ENCODE measurements at places on chromosomes 16 and 17.

- no peak for DNase-seq
Measured at GRCh38 chr17:19363460-19364035, 1.0 kb upstream of the B9D1 start.

DNA sequence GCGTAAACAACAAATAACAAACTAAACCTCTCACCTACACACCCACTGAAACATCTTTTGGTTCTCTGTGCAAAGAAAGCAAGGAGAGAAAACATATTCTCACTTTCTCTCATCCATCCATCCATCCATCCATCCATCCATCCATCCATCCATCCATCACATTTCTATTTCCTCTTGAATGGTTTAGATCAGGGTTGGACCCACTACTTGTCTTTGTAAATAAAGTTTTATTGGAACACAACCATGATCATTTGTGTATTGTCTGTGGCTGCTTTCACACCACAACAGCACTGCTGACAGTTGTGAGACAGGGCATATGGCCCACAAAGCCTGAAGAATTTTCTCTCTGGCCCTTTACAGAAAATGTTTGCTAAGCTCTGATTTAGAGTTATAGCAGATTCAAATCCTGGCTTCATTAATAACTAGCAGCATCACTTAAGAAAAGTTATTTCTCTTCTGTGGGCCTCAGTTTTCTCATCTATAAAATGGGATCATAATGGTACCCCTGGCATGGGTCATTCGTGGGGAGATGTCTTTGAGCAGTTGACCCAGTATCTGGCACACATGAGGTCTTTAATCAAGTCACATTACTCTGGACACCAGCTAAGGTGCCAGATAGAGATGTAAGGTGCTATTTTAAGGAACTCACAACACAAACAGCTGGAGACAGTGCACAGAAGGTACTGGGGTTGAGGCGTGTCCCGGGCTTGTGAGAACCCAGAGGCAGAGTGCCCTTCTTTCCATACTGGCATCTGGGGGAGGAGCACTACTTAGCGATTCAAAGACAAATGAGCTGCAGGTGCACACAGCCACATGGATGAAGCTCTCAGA lies 146.3 kb downstream of the CMIP start:
- DNase-seq = no peak

- DNase-seq = peak; percentile 93
Measured at GRCh38 chr17:18246880-18247612, 11.5 kb downstream of the FLII start.

- DNase-seq = no peak
Measured at GRCh38 chr17:74362069-74362405, 369 bp upstream of the BTBD17 start.

DNA sequence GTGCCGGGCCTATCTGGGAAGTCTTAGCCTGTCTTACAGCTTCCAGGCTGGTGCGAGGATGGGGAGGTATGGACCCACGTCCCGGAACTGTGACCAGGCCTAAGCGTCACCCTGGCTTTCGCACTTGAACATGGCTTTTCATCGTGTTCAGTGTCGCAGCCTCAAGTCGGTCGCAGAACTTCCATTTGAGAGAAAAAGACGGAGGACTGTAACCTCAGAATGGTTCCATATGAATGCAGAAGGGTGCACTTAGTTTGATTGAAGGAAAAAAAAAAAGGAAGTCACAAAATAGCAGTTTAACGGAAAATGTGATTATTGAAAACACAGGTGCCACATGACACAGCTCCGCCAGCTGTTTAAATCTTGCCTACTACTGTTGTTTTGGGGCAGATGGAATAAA lies 30.2 kb upstream of the JPT2 start:
- DNase-seq = no peak

DNA sequence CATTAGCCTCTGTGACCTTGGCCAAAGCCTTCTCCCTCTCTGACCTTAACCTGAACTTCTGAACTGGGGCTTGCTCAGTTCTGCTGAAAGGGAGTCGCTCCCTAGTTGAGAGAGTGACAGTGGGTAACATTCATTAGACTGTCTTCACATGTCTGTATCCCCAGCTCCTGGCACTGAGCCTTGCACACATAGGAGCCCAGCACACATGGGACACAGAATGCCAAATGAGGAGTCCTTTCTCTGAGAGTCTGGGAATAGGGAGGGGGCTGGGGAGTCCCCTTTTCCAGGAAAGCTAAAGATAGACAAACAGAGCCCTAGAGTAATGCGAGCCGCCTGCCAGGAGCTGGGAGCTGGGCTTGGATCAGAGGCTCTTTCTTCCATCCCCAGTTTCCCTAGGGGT lies 2.5 kb downstream of the TAC4 start:
- no peak for DNase-seq

DNA sequence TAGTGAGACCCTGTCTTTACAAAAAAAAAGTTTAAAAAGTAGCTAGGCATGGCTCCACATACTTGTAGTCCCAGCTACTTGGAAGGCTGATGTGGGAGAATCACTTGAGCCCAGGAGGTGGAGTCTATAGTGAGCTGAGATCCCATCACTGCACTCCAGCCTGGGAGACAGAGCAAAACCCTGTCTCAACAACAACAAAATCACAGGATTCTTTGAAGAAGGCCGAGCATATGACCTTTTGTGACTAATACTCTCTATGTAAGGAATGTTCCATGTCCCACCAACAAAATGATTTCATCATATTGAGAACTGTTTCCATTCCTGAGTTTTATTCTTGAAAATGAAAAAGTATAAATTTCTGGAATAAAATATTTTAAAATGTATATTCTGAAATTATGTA lies 58.9 kb upstream of the EFCAB3 start:
- DNase-seq = no peak

GRCh38 chr17:56290802-56291118 lies 137.5 kb downstream of the ANKFN1 start:
- no peak for DNase-seq

DNA sequence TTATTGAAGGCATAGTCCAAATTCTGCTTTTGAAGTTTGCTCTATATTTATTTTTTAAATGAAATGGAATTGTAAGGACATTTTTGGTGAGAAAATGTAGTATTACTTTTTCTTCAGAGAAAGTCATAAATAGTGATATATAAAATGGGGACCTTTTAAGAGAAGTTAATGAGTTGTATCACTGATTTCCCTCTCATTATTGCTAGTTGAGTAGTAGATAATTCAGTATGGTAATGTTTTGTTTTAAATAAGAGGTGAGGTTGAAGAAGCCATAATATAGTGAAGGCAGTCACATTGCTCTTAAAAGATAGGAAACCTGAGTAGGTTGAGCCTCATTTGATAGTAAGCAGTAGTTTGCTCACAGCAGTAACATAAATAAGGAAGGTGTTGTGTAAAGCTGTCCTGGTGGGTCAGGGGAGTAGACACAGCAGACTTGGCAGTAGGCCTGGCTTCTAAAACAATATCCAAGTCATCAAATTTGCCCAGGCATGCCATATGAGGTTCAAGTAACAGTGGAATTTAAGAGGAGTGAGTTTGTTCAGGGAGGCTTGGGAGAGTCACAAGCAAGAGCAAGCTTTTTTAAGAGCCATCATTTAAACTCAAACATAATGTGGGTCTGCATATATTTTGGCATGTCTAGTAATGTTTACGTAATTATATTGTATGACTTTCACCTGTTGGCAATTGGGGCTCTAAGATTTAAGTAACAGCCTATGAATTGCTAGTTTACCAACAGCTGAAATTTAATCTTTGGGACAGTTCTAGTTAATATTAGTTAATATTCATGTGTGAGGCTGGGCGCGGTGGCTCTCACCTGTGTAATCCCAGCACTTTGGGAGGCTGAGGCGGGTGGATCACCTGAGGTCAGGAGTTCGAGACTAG lies 6.5 kb downstream of the NFATC3 start:
- DNase-seq = no peak

DNA sequence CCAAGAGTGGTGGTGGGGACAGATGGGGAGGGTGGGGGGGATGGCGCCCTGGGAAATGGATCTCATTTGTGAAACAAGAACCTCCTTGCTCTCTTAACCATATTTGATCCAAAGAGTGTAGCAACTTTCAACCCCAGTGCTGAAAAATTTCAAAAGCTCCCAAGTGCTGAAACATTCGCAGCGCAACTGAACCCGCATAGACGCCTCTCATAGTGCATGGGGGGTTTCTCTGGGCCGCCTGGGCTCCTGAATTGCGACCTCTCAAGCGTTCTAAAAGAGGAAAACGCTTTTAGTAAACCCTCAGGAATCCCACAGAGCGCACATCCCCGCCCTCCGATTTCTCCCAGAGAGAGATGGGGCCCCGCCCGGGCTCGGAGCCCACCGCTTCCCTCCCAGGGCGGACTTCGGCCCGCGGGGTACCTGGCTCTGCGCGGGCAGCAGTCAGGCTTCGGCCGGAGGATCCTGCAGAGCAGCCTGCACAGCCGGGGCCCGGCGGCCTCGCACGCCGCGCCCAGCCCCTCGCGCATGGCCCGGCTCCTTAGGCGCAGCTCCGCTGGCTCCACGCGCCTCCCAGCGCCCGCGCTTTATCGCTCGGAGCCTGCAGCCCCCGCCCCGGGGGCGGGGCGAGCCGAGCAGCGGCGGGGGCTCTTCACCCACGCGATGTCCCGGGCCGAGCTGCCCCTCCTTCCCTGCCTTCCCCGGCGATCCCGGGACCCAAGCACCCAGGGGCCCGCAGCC lies 7.0 kb downstream of the NOS2 start:
- DNase-seq = no peak

- no peak for DNase-seq
Measured at GRCh38 chr16:85040685-85041084, 13.1 kb downstream of the KIAA0513 start.

Data from 8988T (cell line).